GM23338 (cell line): ENCODE measurements at places on chromosomes 6 and 20. TPM values are rescaled to one million over a fixed set of nuclear protein-coding genes. Genes with fewer than 3 reads are reported as not detected.

CD109 gene
- 5.3 and 6.0 TPM in 2 replicates for total RNA-seq

KIAA1755 gene
- total RNA-seq = 0.12 and 0.28 TPM in 2 replicates

C6orf15 gene
- not detected in 2 replicates for total RNA-seq

C6orf141 gene
- total RNA-seq = 4.0 and 5.2 TPM in 2 replicates

MOG gene
- 0.74 and 2.5 TPM in 2 replicates for total RNA-seq

HNF4A gene
- total RNA-seq = not detected in 2 replicates

ADGRF4 gene
- not detected in 2 replicates for total RNA-seq

SNX14 gene
- total RNA-seq = 32.0 and 39.4 TPM in 2 replicates

PI16 gene
- total RNA-seq = not detected in 2 replicates

BMP7 gene
- 16.6 and 22.8 TPM in 2 replicates for total RNA-seq

SLC52A3 gene
- total RNA-seq = 3.6 and 4.5 TPM in 2 replicates

DNA sequence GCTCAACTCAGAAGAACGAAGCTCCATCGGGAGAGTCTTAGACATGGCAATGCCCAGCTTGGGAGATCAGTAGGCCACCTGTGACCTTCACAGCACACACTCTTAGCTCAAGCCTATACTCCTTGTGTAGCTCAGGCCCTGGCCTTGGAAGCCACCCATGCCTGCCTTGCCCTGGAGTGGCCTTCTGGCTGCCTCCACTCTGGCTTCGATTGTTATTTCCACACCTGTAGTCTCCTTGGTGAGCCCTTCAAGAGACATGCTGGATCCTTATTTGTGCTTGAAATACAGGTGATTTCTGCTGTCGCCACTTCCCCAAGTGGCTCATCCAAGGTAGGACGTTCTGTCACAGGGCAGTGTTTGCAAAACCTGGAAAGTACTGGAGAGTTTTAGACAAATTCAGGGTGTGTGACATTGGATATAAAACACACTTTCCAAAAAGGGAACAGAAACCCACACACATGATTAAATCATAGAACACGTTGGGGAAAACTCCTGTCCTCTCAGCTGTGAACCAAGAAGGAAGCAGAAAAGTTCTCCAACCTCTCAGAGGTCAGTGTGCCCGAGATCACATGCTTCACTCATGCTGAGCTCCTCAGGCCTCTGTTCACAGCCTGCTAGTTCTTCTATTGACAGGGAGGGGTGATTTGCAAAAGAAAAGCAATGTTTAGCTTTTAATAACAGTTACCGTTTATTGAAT, 391.8 kb downstream of the CDC5L start:
- no peak overlapping the region for H3K27ac ChIP-seq
- 0 out of 2 replicates have a peak, but pooled peaks cover 4% of the 10 kb centered on the region for H3K4me1 ChIP-seq
- no peak for DNase-seq
- H3K36me3 ChIP-seq = no peaks in the 10 kb centered on the region
- no peak overlapping the region for H3K4me3 ChIP-seq

DNA sequence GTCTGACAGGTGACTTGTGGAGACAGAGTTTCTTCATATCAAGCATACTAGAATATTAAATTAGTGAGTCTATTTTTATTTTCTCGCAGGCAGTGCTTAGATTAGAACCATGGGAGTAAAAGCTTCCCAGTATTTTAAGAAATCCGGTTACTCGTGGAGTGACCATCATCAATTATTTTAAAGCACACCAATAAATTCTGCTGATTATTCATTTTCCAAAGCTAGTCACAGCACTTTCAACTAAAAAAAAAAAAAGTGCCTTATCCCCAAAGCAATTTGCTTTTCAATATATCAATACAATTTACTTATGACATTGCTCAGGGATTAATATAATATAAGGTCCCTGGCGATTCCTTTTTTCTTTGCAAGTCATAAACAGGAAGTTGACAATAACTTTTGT, 26.3 kb upstream of the OLIG3 start:
- no peak for DNase-seq
- no peak overlapping the region for H3K27ac ChIP-seq
- H3K36me3 ChIP-seq = no peaks in the 10 kb centered on the region
- H3K4me3 ChIP-seq = no peak overlapping the region

GRCh38 chr6:137570393-137570792, 76.2 kb upstream of the OLIG3 start:
- H3K27ac ChIP-seq = no peak overlapping the region
- H3K4me3 ChIP-seq = no peak overlapping the region
- no peak for DNase-seq
- no peaks in the 10 kb centered on the region for H3K36me3 ChIP-seq
- H3K27me3 ChIP-seq = no peaks in the 10 kb centered on the region
- no peaks in the 10 kb centered on the region for H3K4me1 ChIP-seq

DNA sequence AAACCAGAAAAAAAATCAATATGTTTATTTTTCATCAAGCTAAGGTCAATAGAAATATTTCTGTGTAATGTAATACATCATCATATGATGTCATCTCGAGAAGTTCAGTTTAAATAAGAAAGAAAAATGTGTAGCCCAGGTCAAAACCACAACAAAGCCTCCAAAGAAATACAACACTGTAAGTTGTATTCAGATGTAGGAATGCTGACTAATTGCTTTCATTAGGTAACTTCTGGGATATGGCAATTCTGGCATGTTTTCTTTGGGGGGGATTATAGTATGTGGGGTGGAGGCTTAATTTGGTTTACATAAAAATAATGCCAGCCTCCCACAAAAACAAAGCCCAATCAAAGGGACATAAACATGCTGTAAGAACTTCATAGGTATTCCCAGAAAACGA, 881.8 kb upstream of the CITED2 start:
- H3K27ac ChIP-seq = peak overlapping the region; percentile 15; the same call in 1 of the 2 replicates
- H3K36me3 ChIP-seq = no peaks in the 10 kb centered on the region
- no peaks in the 10 kb centered on the region for H3K27me3 ChIP-seq
- H3K4me1 ChIP-seq = 0 out of 2 replicates have a peak, but pooled peaks cover 13% of the 10 kb centered on the region

DNA sequence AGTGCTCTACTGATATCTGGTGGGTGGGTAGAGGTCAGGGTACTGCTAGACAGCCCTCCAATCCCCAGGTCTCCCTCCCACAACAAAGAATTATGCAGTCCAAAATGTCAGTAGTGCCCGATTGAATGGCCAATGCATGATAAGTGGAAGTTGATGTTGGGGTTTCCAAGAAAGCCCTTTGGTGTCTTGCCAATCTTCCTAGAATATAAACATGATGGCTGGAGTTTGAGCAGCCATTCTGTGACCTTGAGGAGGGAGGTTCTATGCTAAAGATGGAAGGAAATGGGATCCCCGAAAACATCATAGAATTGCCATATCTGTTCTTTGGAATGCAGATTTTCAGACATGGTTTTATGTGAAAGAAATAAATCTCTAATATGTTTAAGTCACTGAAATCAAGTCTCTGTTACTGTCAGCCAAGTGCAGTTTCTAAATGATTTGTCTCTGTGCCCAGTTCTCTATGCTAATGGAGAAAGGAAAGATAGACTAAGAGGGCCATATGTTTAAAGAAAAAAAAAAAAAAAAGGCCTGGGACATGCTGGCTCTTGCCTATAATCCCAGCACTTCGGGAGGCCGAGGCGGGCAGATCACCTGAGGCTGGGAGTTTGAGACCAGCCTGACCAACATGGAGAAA, 32.8 kb upstream of the PTPN1 start:
- H3K4me1 ChIP-seq = no peaks in the 10 kb centered on the region
- DNase-seq = no peak

DNA sequence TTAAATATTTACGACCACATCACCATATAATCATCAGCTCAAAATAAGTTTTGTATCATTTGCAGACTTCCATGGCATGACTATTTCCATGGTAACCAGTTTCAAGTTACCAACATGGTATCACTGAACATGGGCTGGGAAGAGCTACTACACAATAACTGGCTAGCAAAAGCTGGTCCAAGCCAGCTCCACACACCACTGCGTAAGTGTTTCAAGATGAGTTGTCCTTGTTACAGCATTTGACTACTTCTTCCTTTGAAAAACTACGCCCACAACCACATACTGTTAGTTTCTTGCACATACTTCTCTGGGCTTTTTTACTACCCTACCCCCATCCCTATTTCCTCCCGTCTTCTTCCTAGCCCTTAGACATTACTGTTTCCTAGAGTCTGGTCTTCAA, 8.5 kb downstream of the CD164 start:
- H3K27me3 ChIP-seq = no peaks in the 10 kb centered on the region
- no peak for DNase-seq
- no peak overlapping the region for H3K27ac ChIP-seq
- H3K4me1 ChIP-seq = no peaks in the 10 kb centered on the region
- H3K4me3 ChIP-seq = no peak overlapping the region
- peaks cover 47% of the 10 kb centered on the region for H3K36me3 ChIP-seq

- H3K27me3 ChIP-seq = no peaks in the 10 kb centered on the region
- H3K36me3 ChIP-seq = no peaks in the 10 kb centered on the region
- H3K4me3 ChIP-seq = no peak overlapping the region
- DNase-seq = peak; percentile 28
Observed at GRCh38 chr20:51094221-51094620, 71.3 kb upstream of the KCNG1 start.

DNA sequence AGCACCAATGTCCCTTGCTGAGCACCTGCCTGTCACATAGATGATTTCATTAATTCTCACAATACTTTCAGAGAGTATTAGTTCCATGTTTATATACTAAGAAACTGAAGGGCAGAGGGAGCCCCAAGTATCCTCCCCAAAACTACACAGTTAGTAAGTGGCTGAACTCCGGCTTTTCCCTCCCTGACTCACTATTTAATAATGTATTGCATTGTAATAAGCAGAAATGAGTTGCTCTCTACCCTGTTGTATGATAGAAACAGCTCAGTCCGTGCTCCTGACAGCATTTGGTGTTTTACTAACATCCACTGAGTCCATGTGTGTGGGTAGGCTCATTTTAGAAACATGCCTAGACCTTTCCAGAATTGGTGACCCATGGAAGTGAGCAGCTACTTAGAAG, 76.8 kb downstream of the OLIG3 start:
- H3K4me1 ChIP-seq = peaks cover 25% of the 10 kb centered on the region
- no peak overlapping the region for H3K27ac ChIP-seq
- DNase-seq = no peak
- no peak overlapping the region for H3K4me3 ChIP-seq

- H3K4me1 ChIP-seq = peaks cover 10% of the 10 kb centered on the region; the same call in 1 of the 2 replicates
- DNase-seq = no peak
Observed at GRCh38 chr6:52661551-52661950, 9.4 kb upstream of the TMEM14A start.

- H3K27ac ChIP-seq = no peak overlapping the region
- DNase-seq = peak; percentile 28
- H3K36me3 ChIP-seq = no peaks in the 10 kb centered on the region
- H3K4me3 ChIP-seq = no peak overlapping the region
- H3K27me3 ChIP-seq = no peaks in the 10 kb centered on the region
Observed at GRCh38 chr6:34030831-34031624, 114.9 kb downstream of the GRM4 start.

DNA sequence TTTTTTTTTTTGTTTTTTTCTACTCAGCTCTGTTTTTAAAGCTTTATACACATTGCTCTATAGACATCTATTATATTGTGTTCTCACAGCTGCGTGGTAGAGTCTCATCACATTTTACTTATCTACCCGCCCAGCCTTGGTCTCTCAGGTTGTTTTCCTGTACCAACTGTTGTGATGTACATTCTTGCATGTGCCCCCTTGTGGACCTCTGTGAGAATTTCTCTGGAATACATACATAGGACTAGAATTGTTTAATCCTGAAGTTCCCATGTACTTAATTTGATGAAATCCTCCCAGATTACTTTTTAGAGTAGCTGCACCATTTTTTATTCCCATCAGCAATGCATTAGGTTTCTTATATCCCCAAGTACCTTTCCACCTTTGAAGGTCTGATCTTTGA, 40.4 kb upstream of the TINAG start:
- no peaks in the 10 kb centered on the region for H3K36me3 ChIP-seq
- H3K4me3 ChIP-seq = no peak overlapping the region
- H3K4me1 ChIP-seq = no peaks in the 10 kb centered on the region
- no peak overlapping the region for H3K27ac ChIP-seq
- peak; percentile 81 for DNase-seq

DNA sequence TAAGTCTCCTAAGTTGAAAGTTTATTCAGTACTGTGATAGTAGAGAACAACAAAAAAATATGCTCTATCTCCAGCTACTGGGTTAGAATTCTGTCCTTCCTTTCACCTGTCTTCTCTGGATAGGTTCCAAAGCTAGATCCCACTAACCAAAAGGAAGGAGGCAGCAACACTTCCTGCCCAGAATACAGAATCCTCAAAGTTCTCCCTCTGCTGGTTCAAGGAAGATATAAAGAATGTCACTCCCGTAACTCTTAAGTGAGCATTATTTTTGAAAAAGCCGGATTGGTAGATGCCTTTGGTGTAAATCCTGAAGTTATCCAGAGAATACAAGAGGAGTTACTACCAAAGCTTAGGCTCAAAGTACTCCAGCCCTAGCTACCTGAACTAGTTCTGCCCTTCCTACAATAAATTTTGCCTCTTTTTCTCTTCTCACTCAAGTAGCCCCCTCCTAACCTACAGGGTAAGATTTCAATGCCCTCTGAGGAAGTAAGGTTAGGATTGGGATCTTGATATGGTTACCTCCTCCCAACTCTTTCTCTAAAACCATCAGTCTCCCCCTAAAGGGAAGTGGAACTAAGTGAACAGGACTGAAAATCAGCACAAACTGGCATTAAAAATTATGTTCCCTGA, 26.0 kb upstream of the CRIP3 start:
- H3K4me1 ChIP-seq = no peaks in the 10 kb centered on the region
- H3K27ac ChIP-seq = no peak overlapping the region
- no peaks in the 10 kb centered on the region for H3K27me3 ChIP-seq
- no peak overlapping the region for H3K4me3 ChIP-seq

- H3K4me3 ChIP-seq = no peak overlapping the region
- DNase-seq = no peak
- 0 out of 2 replicates have a peak, but pooled peaks cover 3% of the 10 kb centered on the region for H3K36me3 ChIP-seq
- H3K27ac ChIP-seq = no peak overlapping the region
- H3K4me1 ChIP-seq = 0 out of 2 replicates have a peak, but pooled peaks cover 5% of the 10 kb centered on the region
- no peaks in the 10 kb centered on the region for H3K27me3 ChIP-seq
Observed at GRCh38 chr6:111940801-111941200, 67.5 kb upstream of the FYN start.

GRCh38 chr20:40551125-40551530, 137.9 kb downstream of the MAFB start:
- no peaks in the 10 kb centered on the region for H3K27me3 ChIP-seq
- no peak overlapping the region for H3K27ac ChIP-seq
- H3K4me3 ChIP-seq = no peak overlapping the region
- no peak for DNase-seq
- H3K4me1 ChIP-seq = no peaks in the 10 kb centered on the region
- no peaks in the 10 kb centered on the region for H3K36me3 ChIP-seq

- no peaks in the 10 kb centered on the region for H3K36me3 ChIP-seq
- H3K27ac ChIP-seq = no peak overlapping the region
- H3K27me3 ChIP-seq = no peaks in the 10 kb centered on the region
Observed at GRCh38 chr6:52532457-52532856, 44.4 kb downstream of the TRAM2 start.

- DNase-seq = no peak
- no peaks in the 10 kb centered on the region for H3K27me3 ChIP-seq
- H3K36me3 ChIP-seq = peaks cover 31% of the 10 kb centered on the region
- H3K4me1 ChIP-seq = no peaks in the 10 kb centered on the region
Observed at GRCh38 chr6:42073287-42073686, 23.0 kb downstream of the TAF8 start.
